ENCODE measurements at places on chromosomes 7 and 10.
A peak's percentile ranks its signal among the peaks of the same experiment; 100 is the strongest.

- DNase-seq = no peak
These were observed 119.0 kb downstream of the ZPBP start for GRCh38 chr7:49974035-49974434.

GRCh38 chr10:13542533-13542932 is 13.7 kb upstream of the BEND7 start:
- DNase-seq = no peak

DNA sequence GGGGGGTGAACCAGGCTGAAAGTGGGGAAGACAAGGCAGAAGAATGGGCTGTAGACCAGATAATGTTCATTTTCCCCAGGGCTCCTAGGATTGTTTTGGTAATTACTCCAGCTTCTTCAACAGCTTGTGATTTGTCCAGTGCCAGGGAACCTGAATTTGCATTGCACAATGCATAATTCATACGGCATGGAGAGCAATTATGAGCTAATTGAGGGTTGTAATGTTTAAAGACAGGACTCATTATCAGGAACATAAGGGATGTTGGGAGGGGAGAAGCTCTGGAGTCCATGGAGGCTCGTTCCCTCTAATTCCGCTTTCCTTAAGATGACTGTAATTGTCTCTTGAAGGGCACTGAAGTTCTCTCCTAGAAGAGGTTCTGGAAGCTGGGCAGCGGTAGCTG is 405.0 kb upstream of the ZMIZ1 start:
- no peak for DNase-seq

- no peak for DNase-seq
These were observed 153.4 kb upstream of the KLF14 start for GRCh38 chr7:130887182-130887956.

- no peak for DNase-seq
These were observed 178.0 kb downstream of the RNF216 start for GRCh38 chr7:5603241-5604140.

DNA sequence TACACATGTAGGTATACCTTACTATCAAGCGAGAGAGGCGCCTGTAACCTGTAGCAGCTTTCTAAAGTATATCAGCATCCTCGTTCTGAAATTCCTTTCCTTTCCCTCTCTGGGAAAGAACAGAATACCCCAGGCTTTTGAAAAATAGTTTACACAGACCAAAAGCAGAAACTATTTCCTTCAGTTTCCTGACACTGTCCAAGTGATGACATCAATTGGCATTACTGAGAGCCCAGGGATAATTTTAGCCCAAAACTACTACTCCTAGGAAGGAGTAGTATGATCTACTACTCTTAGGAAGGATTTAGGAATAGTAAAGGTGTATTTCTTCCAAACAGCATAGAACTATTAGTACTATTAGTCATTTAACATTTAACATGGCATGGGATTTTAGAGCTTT is 6.0 kb downstream of the GNG11 start:
- DNase-seq = no peak

GRCh38 chr10:75057680-75058079 is 53.8 kb upstream of the SAMD8 start:
- DNase-seq = no peak

DNA sequence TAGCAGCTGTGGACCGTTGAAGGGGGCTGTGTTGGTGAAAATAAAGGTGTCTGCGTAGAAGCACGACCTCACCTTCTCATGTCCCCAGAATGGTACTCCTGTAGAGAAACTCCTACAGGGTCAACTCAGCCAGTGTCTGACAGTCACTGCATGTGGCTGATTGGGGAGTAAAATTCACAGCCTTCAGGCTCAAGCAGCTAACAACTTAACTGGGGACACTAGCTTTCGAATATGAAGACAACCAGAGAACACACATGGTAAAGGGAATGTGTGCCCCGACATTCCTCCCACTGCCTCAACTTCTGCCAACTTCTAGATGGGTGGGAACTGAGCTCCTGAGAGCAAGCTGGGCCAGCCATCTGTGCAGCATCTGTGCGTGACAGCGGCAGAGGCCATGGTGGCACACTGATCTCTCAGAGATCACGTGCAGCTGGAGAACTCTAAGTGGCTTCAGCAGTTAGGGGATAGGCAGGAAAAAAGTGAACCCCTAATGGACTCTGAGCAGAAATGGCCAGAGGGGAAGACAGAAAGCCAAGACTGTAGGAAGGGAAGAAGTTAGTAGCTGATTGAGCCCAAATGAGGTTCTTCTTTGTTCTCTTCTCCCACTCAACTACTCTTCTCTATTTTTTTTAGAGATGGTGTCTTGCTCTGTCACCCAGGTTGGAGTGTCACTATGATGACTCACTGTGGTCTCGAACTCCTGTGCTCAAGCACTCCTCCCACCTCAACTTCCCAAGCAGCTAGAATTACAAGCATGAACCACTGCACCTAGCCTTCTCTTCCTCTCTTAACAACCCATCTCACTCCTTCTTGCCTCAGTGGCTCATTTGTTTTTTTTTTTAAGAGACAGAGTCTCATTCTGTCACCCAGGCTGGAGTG is 280.8 kb downstream of the ZEB1 start:
- DNase-seq = no peak

- DNase-seq = no peak
These were observed 5.8 kb downstream of the AEBP1 start for GRCh38 chr7:44109991-44110390.

- DNase-seq = no peak
These were observed 89.1 kb upstream of the SMIM30 start for GRCh38 chr7:113207441-113207840.

DNA sequence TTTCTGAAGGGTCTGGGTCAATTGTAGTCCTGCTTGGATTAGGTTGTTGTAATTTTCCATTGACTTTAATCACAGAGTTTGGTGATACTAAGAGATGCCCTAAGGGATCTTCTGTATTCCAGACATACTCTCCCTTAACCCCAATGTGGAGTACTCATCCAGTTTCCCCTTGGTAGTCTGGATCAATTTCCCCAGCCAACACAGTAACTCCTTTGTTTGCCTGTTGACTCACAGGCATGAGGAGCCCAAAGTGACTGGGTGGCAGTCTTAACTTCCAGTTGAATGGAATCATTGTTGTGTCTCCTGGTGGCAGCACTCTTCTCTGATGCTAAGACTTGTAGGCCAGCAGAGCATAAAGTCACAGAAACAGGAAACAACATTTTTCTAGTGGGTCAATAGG is 41.5 kb upstream of the PIK3CG start:
- DNase-seq = no peak

DNA sequence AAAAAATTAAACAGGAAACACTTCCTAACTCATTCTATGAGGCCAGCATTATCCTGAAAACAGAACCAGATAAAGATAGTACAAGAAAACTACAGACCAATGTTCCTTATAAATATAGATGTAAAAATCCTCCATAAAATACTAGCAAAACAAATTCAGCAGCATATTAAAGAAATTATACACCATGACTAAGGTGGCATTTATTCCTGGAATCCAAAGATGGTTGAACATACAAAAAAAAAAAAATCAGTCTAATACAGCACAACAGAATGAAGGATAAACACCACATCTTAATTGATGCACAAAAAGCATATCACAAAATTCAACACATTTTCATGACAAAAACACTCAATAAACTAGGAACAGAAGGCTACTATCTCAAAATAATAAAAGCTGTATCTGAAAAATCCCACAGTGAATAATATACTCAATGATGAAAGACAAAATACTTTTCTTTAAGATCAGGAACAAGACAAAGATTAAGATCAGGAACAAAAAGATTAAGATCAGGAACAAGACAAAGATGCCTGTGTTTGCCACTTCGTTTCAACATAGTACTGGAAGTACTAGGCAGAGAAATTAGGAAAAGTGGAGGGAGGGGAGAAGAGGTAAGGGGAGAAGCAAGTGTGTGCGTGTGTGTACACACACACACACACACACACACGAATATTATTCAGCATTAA is 95.6 kb downstream of the SNX13 start:
- DNase-seq = no peak

DNA sequence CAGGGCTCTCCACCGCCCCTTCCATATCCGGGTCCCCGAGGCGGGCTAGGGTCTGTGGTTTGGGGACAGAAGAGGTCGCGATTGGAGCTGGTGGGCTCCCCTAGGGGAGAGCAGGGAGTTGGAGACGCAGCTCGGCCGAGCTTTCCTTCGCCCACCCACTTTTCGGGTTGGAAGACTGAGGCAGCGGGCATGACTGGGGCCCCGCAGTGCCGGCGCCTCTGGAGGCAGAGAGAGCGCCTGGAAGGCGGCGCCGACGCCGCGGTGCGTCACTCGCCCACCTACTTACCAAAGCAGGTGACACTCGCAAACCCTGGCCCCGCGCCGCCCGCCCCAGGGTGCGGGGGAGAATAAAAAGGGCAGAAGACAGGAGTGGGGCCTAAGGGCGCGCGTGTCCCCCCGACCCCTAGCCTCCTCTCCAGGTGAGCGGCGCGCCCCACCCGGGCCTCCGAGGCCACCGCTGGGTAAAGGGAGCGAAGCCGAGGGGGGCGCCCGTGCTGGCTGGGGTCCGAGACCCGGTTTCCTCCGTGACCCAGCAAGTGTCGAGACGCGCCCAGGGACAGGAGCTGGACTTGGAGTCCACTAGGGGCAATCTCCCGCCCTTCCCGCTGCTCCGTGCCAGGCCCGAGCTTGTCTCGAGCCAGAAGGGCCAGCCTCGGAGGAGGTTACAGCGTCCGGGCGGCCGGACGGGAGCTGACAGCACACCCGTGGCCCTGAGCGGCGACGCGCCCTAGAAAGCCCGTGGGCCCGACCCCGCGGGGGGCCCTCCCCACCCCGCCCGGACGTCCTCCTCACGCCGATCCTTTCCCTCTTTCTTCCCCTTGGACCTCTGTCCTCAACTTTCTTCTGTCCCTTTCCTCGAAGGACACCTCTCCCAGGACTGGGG is 34.4 kb upstream of the GRID1 start:
- peak; percentile 75 for DNase-seq

GRCh38 chr10:64011912-64012714 is 490.9 kb downstream of the REEP3 start:
- no peak for DNase-seq

DNA sequence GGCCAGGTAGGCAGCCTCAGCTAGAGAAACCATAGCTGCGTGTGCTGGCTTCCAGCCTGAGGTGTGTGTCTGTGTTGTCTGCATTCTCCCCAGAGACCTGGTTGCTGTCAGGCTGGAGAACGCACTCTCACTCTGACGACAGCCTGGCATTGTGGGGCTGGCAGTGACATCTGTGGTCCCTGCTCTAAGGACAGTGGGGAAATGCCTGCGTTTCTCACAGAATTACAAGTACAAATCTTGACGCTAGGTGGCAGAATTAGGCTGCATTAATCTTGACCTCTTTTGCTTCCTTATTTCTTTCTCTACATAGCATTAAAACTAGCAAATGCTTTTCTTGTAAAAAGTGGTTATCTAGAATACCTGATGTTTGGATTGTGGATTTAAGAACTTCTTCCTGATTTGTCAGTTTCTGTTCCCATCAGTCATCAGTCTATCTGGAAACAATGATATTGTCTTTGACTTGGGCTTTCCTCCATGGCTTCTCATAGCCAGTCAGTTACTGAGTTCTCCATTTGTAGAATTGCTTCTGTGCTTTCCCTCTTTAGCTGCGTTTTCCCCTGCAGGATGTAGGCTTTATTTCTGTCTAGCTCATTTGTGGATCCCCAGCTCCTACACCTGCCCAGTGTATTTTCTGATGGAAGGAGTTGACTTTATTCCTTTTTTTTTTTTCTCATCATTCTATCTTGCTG is 86.0 kb downstream of the FANK1 start:
- no peak for DNase-seq

- peak; percentile 32 for DNase-seq
These were observed 817 bp downstream of the MLLT10 start for GRCh38 chr10:21534604-21535493.

DNA sequence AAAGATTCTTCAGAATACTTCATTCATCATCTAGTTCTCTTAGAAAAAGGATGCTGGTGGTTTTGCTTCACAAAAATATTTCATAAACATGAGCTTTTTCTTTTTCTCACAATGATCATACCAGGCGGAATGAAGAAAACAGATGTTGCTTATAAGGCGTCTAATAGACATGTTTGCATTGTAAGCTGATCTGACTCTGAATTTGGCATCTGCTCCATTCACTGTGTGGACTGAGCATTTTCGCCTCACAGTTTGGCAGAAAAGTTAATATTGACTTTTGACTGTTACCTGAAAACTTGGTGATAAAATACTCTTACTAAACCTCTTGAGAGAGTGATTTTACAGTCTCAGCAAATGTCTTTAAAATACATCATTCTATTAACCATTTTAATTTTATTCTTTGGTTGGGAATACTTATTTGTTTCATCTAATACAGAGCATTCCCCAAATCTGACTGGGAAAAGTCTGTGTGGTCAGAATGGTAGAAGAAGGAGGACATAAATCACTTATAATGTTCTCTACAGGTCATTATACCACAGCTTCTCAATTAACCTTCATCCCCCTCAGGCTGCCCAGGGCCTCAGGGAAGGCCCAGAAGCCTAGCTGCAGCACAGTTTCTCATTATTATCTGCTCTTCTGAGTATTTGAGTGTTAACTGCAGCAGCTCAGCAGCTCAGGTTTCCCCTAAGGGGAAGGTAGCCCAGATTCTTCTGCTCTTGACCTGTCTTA is 121.6 kb upstream of the KAT6B start:
- DNase-seq = no peak

DNA sequence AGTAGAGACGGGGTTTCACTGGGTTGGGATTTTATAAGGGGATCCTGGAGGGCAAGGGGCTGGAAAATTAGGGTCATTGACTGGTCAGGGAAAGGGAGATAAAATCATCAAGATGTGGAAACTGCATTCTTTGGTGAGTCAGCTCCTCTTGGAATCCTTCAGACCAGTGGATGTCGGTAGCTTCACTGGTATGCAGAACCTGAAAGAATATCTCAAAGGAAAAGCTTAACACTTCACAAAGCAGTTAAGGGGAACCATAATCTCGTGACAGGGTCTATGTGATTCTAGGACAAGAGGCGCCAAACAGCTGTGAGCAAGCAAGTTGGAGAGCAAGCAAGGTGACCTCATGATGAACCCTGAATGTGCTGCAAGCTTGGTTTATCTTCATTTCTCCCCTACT is 634.7 kb upstream of the AUTS2 start:
- DNase-seq = no peak

DNA sequence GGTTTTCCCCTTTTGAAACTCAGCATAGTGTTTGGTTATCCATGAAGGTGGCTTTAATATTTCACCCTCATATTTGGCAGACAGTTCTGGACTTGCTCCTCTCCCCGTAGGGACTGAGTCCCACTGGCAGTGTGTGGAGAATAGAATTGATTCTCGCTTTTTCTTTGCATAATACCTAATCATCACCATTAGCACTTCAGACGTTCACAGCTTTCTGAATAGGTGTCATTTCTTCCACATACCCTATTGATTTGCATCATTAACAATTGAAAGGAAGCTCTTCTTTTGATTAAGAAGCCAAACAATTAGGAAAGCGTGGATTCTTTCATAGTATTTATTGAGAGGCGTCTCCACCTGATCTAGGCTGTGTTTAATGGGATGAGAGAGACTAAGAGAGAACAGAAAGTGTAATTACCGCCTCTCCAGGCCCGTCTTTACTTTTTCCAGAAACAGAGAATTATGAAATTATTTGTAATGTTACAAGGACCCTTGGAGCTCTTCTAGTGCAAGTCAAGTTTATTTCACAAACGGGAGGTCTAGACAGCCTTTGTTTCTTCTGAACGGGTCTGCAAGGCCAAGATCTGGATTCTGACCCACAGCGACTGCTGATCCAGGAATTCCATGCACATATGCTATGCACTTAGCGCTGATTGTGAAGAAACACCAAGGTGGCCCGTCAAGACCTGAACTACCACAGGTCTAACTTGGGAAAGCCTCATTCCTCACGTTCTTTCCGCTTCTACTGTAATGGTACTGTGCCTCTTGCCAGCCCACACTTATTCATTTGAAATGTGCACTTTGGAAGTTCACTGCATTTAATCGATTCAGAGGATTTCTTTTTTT is 249.9 kb upstream of the C7orf33 start:
- no peak for DNase-seq

- DNase-seq = no peak
These were observed 10.4 kb downstream of the ADCY1 start for GRCh38 chr7:45584261-45585210.

All from T-cell (primary cell).